ENCODE measurements at places on chromosomes 16 and 17. TPM values are rescaled to one million over a fixed set of nuclear protein-coding genes. Genes with fewer than 3 reads are reported as not detected.

ARL5C gene
- not detected for total RNA-seq

KCNH6 gene
- total RNA-seq, result 0.05 TPM

CCL17 gene
- not detected for total RNA-seq

ACSM2A gene
- total RNA-seq, result under 0.01 TPM

CDT1 gene
- 5.8 TPM for total RNA-seq

FN3KRP gene
- 19.1 TPM for total RNA-seq

SCIMP gene
- total RNA-seq, result not detected

TSNAXIP1 gene
- 0.47 TPM for total RNA-seq

GRIN2C gene
- total RNA-seq, result 0.14 TPM

GSE1 gene
- total RNA-seq, result 28.8 TPM

GGA3 gene
- total RNA-seq, result 11.9 TPM

ALDH3A1 gene
- total RNA-seq, result 0.85 TPM

PSMD12 gene
- 48.4 TPM for total RNA-seq

RNF157 gene
- 0.34 TPM for total RNA-seq

SLC52A1 gene
- total RNA-seq, result 0.47 TPM

HEATR9 gene
- not detected for total RNA-seq

ABCA8 gene
- under 0.01 TPM for total RNA-seq

FOXL1 gene
- total RNA-seq, result 2.2 TPM

TP53TG3F gene
- total RNA-seq, result not detected

KIAA0753 gene
- total RNA-seq, result 11.7 TPM

GCGR gene
- not detected for total RNA-seq

ADAP2 gene
- 0.47 TPM for total RNA-seq

CD7 gene
- total RNA-seq, result not detected

TMEM95 gene
- total RNA-seq, result not detected

All from dermis blood vessel endothelial cell (primary cell).